ENCODE measurements at places on chromosomes 12 and 14.
A peak's percentile ranks its signal among the peaks of the same experiment; 100 is the strongest.

DNA sequence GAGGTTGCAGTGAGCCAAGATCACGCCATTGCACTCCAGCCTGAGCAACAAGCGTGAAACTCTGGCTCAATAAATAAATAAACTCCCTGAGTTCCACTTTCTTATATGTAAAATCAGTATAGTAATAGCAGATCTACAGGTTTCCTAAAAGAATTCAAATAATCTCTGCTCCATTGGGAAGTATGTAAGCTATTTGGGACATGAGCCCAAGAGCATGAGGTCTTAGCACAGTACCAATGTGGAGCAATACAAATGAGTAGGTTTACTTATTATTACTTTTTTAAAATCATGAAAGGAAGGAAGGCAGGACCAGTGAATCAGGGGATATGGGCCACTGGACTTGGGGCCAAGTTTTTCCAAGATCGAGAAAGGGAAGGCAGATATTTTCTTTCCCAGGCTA lies 216.9 kb upstream of the DIO2 start:
- no peak for DNase-seq

- peak; percentile 70 for DNase-seq
Observed at GRCh38 chr14:75982266-75983018, 647 bp upstream of the TGFB3 start.

DNA sequence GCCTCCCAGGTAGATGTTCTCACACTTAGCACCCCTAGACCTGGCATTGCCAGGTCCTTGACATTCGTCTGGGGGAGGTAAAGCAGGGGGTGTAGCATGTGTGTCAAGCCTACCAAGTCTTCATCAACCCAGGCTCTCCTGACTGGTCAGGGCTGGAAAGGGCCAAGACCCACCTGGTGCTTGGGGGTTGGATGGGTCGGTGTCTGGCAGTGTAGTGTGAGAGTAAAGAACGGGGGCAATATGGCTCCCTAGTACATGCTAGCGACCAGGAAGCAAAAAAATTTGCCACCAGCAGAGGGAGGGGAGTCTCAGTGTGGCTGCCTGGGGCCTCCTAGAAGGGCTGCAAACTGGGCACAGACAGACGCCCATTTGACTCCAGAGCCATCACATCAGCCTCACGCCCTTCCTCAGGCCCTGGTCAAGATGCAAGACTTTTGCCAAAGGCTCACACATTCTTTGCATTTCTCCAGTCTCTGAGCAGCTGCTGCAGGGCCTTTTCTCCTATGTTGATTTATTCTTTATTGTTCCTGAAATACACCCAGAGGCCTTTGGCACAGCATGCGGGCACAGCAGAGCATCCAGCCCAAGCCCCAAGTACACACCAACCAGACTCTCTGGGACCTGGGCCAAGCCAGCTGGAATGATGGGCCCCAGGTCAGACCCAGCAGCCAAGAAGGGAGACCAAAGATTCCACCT lies 38.3 kb upstream of the PNMA1 start:
- no peak for DNase-seq

- DNase-seq, result no peak
Observed at GRCh38 chr12:114750917-114751316, 66.9 kb upstream of the TBX3 start.

GRCh38 chr14:58245562-58245961 lies 919 bp downstream of the PSMA3 start:
- DNase-seq, result no peak

- DNase-seq, result no peak
Observed at GRCh38 chr12:49969027-49969426, 3.7 kb upstream of the AQP6 start.
